ENCODE measurements at places on chromosomes 5 and 9.

DNA sequence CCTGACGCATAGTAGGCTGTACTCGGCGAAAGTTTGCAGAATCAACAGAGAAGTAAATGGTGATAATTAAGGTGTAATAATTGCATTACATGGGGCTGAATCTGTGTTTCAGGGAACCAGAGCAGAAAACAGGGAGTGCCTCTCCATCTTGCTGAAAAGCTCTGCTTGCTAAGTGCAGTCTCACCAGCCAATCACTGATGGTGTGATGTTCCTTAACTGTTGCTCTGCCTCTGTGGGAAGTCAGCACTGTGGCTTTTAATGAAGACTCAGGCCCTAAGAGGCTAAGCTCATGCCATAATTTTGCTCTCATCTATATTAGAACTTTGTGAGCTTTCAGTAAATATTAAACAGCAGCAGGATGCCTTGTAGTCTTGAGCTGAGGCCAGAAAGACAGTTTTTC lies 4.5 kb downstream of the PHF24 start:
- DNase-seq, result no peak
- peaks cover 7% of the 10 kb centered on the region for H3K27me3 ChIP-seq
- no peak overlapping the region for H3K4me3 ChIP-seq
- H3K36me3 ChIP-seq, result no peaks in the 10 kb centered on the region
- no peak overlapping the region for H3K27ac ChIP-seq

GRCh38 chr5:22844155-22844554 lies 9.0 kb downstream of the CDH12 start:
- no peaks in the 10 kb centered on the region for H3K4me1 ChIP-seq
- no peak for DNase-seq
- no peaks in the 10 kb centered on the region for H3K27me3 ChIP-seq
- H3K4me3 ChIP-seq, result no peak overlapping the region
- H3K36me3 ChIP-seq, result no peaks in the 10 kb centered on the region

- no peaks in the 10 kb centered on the region for H3K27me3 ChIP-seq
- DNase-seq, result peak; percentile 63
- no peak overlapping the region for H3K4me3 ChIP-seq
- H3K27ac ChIP-seq, result no peak overlapping the region
- H3K4me1 ChIP-seq, result no peaks in the 10 kb centered on the region
Measured at GRCh38 chr5:71923755-71924154, 183.5 kb upstream of the MAP1B start.

DNA sequence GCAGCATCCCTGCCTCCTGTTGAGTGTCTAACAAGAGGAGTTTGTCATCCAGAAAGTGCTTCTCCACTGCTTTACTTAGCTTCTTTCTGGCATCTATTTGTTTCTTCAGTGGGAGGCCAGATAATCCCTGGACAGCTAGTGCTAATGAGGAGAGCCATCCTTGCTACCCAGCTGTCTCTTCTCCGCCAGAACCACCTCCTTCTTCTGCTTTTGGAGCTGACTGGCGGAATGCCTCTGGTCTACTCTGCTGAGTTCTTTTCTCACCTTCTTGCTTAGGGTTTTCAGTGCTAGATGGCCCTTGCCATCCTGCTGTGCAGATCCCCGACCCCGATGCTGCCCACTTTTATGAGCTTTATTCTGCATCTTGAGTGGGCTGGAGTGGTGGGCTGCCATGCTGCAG lies 145.8 kb downstream of the GPBP1 start:
- H3K4me1 ChIP-seq, result no peaks in the 10 kb centered on the region
- H3K36me3 ChIP-seq, result no peaks in the 10 kb centered on the region
- H3K4me3 ChIP-seq, result no peak overlapping the region
- no peak overlapping the region for H3K27ac ChIP-seq
- no peak for DNase-seq

DNA sequence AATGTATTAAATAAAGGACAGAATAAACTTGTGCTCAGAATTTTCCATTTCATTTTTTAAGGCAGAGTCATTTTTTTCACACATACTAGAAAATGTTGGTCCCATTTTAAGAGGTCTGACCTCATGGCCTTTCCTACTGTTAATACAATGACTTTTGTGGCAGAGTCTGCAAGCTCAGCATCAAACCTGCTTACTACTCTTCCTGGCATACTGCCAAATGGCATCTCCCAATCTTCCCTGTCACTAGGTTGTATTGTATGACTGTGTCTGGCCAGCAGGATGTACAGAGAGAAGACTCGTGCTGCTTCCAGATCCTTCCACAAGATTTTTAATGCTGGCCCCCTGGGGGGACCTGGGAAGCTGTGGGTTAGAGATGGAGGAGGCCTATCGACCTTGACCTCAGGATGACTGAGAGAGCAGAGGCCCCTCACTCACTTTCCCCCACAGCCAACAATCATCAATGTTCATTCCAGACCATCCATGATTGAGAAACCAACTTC lies 64.7 kb downstream of the BARX1 start:
- H3K27ac ChIP-seq, result no peak overlapping the region
- H3K4me1 ChIP-seq, result no peaks in the 10 kb centered on the region
- no peaks in the 10 kb centered on the region for H3K36me3 ChIP-seq
- no peak for DNase-seq
- H3K27me3 ChIP-seq, result no peaks in the 10 kb centered on the region
- H3K4me3 ChIP-seq, result no peak overlapping the region

GRCh38 chr5:135977375-135977928 lies 22.7 kb upstream of the LECT2 start:
- no peaks in the 10 kb centered on the region for H3K36me3 ChIP-seq
- no peaks in the 10 kb centered on the region for H3K27me3 ChIP-seq
- peak; percentile 90 for DNase-seq
- H3K27ac ChIP-seq, result no peak overlapping the region
- no peak overlapping the region for H3K4me3 ChIP-seq

GRCh38 chr9:93082841-93083411 lies 13.1 kb upstream of the CARD19 start:
- no peak overlapping the region for H3K4me3 ChIP-seq
- no peaks in the 10 kb centered on the region for H3K27me3 ChIP-seq
- H3K36me3 ChIP-seq, result no peaks in the 10 kb centered on the region
- no peak overlapping the region for H3K27ac ChIP-seq

DNA sequence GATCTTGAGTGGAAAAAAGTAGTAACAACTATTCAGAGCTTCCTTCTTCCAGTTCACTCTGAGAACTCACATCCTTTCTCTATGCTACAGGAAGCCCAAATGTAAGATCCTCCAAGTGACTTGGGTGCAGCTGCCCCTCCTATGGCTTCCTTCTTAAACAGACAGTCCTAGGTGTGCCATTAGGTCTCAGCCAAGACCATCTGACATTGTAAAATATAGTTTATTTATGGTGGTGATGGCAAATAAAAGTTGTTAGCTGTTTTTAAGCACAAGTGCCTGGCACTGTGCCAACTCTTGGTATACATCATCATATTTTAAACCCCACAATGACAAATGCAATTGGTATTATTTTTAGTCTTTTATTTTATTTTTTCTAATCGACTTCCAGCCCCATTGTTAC lies 58.1 kb downstream of the TMEM252 start:
- no peak for DNase-seq

- H3K4me1 ChIP-seq, result no peaks in the 10 kb centered on the region
- no peaks in the 10 kb centered on the region for H3K36me3 ChIP-seq
- no peak overlapping the region for H3K27ac ChIP-seq
Measured at GRCh38 chr5:1999794-2000193, 117.1 kb upstream of the IRX4 start.

DNA sequence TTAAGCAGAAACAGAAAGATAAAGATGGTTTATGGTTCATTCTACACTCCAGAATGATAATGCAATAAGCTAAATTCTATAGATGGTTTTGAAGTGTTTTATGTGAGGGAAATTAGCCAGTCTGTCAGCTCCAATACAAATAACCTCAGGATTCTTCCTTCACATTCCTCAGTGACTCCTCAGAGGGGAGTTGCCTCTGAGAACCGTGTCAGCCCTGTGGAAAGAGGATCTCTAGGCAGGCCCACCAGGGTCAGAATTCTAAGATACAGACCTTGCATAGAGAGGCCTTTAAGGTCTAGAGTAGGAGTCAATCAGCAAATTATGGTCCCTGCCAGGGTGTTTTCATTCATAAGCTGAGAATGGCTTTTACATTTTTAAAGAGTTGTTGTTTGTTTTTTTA lies 26.6 kb downstream of the RUSC2 start:
- H3K27me3 ChIP-seq, result no peaks in the 10 kb centered on the region
- no peak overlapping the region for H3K4me3 ChIP-seq
- H3K4me1 ChIP-seq, result peaks cover 26% of the 10 kb centered on the region
- peak; percentile 82 for DNase-seq

DNA sequence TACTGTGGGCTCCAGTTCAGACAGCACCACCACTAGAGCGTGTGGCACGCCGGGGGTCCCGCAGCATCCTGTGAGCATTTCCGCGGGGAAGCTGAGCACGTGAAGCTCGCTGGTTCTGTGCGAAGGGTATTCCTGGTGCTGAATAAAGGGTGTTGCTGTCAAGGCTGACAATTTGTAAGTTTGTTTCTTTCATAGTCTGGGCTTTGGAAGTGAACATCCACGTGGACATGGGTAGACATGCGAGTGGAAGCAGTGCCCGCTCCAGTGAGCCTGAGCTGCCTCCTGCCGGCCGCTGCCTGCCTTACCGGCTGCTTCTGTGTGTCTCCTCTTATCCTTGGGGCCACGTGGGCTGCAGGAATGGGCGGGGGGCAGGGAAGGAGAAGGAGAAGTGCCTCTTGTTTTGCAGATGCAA lies 14.7 kb downstream of the NDUFS6 start:
- H3K4me1 ChIP-seq, result no peaks in the 10 kb centered on the region
- H3K36me3 ChIP-seq, result peaks cover 8% of the 10 kb centered on the region
- no peaks in the 10 kb centered on the region for H3K27me3 ChIP-seq
- H3K27ac ChIP-seq, result no peak overlapping the region

- no peak overlapping the region for H3K27ac ChIP-seq
- no peaks in the 10 kb centered on the region for H3K27me3 ChIP-seq
- peaks cover 2% of the 10 kb centered on the region for H3K4me1 ChIP-seq
- no peaks in the 10 kb centered on the region for H3K36me3 ChIP-seq
- H3K4me3 ChIP-seq, result no peak overlapping the region
Measured at GRCh38 chr5:40390281-40391149, 289.2 kb upstream of the PTGER4 start.

- no peaks in the 10 kb centered on the region for H3K36me3 ChIP-seq
- no peak overlapping the region for H3K27ac ChIP-seq
- H3K4me1 ChIP-seq, result no peaks in the 10 kb centered on the region
- H3K4me3 ChIP-seq, result no peak overlapping the region
Measured at GRCh38 chr9:3049636-3050035, 205.7 kb upstream of the PUM3 start.

DNA sequence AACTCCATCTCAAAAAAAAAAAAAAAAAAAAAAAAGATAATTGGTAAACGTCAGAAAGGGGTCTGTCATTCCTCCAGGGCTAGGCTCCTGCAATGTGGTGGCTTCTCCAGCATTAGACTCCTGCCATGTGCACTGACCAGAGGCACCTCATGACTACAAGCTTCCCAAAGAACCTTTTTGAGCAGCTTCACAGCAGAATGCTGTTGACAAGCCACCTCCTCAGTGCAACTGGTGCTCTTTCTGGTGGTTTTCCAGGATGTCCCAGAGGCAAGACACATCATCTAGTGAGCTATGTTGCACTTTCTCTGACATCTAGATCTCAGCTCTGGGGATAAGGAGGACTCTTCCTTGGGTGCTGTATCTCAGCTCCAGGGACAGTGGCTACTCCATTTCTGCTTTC lies 11.6 kb downstream of the RPL37 start:
- no peak overlapping the region for H3K27ac ChIP-seq
- DNase-seq, result peak; percentile 36
- peaks cover 3% of the 10 kb centered on the region for H3K36me3 ChIP-seq
- no peak overlapping the region for H3K4me3 ChIP-seq
- no peaks in the 10 kb centered on the region for H3K4me1 ChIP-seq

DNA sequence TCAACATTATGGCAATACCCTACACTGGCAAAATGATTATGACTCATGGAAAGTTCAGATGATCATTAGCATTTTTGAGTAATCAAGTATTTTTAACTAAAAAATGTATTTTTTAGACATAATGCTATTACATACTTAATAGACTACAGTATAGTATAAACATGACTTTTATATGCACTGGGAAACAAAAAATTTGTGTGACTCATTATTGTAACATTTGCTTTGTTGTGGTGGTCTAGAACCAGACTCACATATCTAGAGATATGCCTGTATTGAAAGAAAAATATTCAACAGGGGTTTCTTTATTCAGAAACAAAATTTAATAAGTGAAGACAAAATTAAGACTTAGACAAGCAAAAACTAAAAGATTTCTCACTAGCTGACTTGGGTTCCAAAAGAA lies 385.3 kb upstream of the RIOK2 start:
- DNase-seq, result no peak
- H3K4me3 ChIP-seq, result no peak overlapping the region
- H3K4me1 ChIP-seq, result no peaks in the 10 kb centered on the region
- no peaks in the 10 kb centered on the region for H3K36me3 ChIP-seq

DNA sequence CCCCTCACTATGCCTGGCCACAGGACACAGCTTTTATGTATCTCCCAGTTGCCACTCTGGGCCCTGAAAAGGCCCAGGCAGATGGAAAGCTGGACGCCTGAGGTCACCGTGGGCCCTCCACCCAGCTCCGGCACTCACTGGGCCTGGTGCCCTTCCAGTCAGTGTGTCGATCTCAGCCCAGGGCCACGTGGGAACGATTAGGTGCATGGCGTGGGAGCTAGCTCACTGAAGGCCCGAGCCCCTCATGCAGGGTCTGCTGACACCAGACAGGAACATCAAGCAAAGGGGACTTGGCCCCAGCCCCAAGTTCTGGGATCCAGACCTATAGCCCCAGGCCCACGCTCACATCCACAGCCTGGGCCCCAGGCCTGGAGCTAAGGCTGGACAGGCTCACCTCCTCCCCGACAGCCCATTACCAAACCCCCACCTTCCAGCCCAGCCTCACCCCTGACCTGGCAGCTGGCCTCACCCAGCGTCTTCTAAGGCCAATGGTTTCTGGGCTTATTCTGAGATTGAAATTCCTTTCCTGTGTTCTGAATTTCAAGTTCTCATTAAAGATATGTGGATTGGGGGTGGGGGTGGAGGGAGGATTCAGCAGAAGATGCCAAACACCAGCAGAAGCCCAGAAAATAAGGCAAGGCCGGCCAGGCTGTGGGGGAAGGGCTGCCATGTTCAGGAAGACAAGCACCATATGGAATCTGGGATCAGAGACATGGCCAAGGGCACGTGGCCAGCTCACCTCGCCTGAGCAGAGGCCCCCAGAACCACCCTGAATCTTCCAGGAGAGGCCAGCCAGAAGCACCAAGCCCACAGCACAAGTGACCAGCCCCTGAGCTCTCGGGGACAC lies 74.5 kb downstream of the ADAMTS2 start:
- H3K4me1 ChIP-seq, result no peaks in the 10 kb centered on the region
- H3K27ac ChIP-seq, result no peak overlapping the region
- DNase-seq, result no peak
- no peaks in the 10 kb centered on the region for H3K36me3 ChIP-seq
